ENCODE measurements at places on chromosomes 7 and 10.

GRCh38 chr7:13952921-13953320, 36.5 kb downstream of the ETV1 start:
- no peak for DNase-seq

- DNase-seq, result no peak
Measured at GRCh38 chr10:63275094-63275493, 142.0 kb downstream of the NRBF2 start.

DNA sequence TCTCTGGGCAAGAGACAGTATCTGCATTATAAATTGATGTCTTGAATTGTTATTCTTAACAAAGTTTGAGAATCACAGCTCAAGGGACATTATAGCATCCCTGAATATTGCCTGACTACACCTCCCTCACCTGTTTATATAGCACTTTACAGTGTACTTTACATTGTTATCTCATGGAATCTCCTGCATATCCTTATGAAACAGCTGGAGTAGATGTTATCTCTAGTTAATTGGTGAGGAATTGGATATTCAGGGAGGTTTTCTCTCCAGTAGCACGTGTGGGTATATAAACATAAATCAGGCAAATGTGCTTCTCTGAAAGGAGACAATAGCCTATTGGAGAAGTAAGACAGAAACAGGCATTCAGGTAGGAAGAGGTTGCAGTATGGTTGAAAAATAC, 117.2 kb downstream of the SRI start:
- DNase-seq, result no peak

- DNase-seq, result no peak
Measured at GRCh38 chr7:32587411-32587948, 92.2 kb downstream of the AVL9 start.

DNA sequence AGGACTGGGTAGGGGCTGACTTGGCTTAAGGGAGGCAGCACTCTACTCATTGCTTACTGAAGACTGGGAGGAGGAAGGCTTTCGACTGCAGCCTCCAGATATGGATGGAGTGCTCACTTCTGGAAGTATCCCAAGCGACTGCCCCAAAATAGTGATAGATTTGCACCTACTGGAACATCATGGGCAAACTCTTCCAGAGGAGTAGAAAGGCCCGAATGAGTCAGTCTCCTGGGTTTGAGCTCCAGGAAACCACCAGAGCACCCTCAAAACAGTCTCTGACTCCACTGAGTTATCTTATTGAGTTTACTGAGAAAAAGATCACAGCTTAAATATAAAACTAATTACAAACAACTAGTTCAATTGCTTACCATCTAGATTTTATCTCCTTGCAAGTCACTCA, 37.2 kb upstream of the PDLIM1 start:
- no peak for DNase-seq

- DNase-seq, result peak; percentile 56
Measured at GRCh38 chr7:1176891-1177373, 16.9 kb upstream of the ZFAND2A start.

GRCh38 chr7:155383756-155384491, 74.0 kb upstream of the EN2 start:
- no peak for DNase-seq

DNA sequence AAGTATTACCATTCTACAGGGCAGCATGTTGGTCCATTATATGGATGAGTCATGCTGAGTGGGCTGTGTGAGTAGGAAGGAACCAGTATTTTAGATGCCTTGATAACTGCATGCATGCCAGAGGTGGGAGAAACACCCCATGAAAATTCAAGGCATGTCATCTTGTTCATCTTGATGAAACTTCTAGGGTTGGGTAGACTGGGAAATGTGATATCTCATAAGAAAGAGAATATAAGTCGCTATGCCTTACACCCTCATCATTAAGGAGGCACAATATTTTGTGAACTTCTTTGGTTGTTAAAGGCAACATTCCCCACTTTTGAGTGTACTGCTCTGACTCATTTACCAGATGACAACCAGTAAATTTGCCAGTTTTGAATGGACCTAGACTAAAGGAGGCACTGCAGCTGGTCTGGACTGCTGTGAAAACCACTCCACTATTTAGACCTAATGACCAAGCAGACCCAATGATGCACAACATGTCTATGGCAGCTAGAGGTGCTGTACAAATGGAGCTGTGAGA, 48.0 kb downstream of the ZNF365 start:
- no peak for DNase-seq

DNA sequence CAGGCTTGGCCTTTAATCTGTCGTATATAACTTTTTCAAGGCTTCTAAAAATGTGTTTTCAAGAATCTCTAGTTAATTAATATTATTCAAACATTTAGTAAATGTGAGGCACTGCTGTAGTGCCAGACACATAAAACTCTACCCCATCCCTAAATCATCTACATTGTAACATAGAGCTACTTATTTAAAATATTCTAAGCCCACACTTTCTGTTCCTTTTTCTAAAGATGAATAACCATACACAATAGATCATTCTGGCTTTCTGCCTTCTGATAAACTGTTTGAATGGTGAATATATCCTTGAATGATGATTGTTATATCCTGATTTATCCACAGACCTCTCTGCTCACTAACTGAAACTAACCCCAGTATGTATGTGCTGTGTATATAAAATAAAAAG, 41.4 kb downstream of the BRAF start:
- DNase-seq, result no peak

- DNase-seq, result no peak
Measured at GRCh38 chr10:6070660-6071059, 8.5 kb upstream of the IL2RA start.

DNA sequence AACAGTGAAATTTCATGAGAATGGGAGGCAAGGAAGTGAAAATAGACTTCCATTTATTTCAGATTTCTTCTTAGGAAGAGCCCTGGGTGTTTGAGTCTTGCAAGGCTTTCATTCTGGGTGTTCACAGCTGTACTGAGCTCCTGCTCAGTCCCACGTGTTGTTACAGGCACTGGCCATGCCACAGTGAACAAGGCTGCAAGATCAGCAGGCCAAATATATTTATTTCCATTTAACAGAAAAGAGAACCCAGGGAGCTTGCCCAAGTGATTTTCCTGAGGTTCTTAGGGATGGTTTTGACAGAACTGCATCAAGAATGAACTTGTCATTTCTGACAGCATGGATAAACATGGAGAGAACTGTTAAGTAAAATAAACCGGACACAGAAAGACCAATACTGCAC, 54.5 kb upstream of the CD36 start:
- DNase-seq, result no peak

DNA sequence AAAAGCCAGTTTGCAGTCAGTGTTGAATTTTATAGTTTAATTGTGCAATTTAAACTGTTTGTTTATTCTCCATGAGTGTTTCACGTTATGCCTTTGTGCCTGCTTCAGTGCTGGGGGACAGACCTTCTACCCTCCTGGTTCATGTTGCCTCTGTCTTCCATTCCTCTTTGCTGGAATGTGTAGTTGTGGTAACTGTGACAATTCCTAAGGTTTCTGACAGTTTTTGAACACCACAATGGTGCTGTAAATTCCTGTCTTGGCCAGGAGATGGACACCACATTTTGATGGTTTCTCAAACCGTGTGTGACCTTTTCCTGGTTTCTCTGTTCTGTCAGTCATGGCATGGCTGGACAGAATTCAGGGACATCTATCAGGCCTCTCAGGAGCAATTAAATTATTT, 201.7 kb downstream of the BICC1 start:
- no peak for DNase-seq

DNA sequence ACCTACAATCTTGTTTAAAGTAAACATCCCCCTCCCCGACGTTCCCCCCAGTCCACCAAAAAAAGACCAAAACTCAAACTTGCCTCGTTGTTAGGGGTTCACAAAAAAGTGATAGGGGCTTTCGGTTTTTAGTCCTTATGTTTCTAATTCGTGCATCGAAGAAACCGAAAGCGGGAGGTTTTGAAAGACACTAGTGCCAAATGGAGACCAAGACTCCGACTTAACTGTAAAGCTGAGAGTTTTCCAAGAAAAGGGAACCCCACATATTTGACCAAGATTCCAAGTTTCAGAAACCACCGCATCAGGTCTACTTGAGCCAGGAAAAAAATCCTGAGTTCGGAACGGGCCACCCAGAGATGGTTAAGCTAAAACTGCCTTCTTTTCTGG, 534 bp downstream of the PSMA2 start:
- DNase-seq, result no peak

DNA sequence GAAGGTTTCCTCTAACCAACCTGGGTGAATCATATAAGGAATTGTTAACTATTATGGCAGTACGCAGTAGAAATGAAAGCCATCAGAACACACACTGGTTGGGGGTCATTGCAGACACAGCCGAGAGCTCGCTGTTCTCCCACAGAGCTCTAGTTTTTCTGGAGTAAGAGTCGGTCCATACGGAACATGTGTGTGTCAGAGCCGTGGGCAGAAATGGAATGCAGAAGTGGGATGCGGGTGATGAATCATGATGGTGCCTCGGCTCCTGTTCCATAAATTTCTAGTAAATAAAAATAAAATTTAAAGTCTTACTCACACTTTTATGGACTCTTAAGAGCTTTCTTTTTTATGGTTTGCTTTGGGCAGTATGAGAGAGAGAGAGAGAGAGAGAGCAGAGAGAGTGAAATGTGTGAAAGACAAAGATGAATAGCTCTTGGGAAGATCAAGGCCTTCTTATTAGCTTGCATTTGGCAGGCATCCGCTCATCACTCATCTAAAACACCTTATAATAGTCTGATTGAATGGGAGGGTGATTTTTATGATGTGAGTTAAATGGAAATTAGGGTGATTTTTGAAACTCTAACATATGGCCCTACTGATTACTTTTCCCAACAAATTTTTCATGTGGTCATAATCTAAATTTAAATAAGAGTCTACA, 98.8 kb upstream of the PFKP start:
- DNase-seq, result no peak
